ENCODE measurements at places on chromosomes 12 and 14.

DNA sequence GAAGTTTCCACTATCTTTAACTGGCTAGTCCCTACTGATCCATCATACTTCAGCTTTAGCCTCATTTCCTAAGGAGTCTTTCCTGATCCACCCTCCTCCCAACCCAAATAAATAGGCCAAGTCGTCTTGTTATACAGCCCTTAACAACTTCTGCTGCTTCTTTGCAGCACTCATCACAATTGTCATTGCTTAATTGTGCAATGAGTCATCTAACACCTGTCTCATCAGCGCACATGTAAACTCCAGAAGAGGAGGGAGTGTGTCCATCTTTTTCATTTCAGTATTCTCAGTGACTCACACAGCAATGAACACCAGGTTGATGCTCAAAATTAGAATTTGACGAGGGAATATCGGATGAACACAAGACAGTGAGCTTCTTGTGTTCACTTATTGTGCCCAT lies 87.3 kb downstream of the SUDS3 start:
- DNase-seq, result no peak

DNA sequence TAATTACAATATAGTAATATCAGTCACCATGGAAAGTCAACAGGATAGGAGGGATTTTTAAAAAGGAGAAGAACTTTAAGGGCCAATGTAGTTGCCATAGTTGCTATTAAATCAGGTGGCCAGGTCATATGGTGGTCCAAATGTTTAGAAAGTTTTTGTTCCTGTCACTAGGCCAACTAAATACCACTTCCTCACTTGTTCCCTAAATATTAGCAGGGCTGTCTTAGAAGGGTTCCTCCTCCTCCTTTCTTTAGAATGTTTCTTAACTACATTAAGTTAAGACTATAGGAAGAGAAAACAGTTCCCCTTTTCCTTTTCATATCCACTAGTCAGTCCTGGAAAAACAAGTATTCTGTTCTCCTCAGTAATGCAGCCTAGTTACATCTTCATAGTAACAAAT lies 50.3 kb downstream of the MON2 start:
- DNase-seq, result no peak

GRCh38 chr14:104285508-104285840 lies 147.1 kb downstream of the KIF26A start:
- DNase-seq, result no peak

GRCh38 chr14:81363746-81364378 lies 36.3 kb downstream of the STON2 start:
- no peak for DNase-seq

- DNase-seq, result no peak
These were observed 37.4 kb downstream of the SPTLC2 start for GRCh38 chr14:77579065-77579464.

GRCh38 chr12:85179680-85180270 lies 100.2 kb upstream of the ALX1 start:
- no peak for DNase-seq

- no peak for DNase-seq
These were observed 32.1 kb upstream of the PTGDR start for GRCh38 chr14:52235434-52235833.

- no peak for DNase-seq
These were observed 1.7 kb downstream of the TPCN1 start for GRCh38 chr12:113222730-113223531.

GRCh38 chr12:2631653-2632350 lies 163.0 kb upstream of the FKBP4 start:
- no peak for DNase-seq

- DNase-seq, result no peak
These were observed 29.5 kb upstream of the CISTR start for GRCh38 chr12:53781228-53781801.

- peak; percentile 59 for DNase-seq
These were observed 4.7 kb upstream of the TTC7B start for GRCh38 chr14:90820958-90821357.

DNA sequence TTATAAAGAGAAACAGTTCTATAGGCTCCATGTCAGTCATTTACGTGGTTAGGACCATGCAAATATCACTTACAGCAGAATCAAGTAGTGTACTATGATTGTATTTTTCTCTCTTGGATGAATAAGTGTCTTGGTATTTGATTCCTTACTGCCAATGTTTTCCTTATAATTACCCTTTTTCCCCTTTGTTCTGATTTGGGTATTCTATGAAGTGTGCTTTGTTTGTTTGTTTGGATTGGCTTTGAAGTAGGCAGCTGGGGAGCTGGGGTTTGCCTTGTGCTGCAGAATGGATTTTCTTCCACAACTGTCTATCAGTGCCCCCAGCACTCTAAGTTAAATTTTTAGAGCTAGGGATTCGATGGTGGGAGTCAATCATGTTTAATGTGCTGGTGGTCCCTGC lies 12.4 kb downstream of the TMEM120B start:
- DNase-seq, result no peak

- DNase-seq, result no peak
These were observed 79.5 kb upstream of the CCDC198 start for GRCh38 chr14:57573173-57573572.

DNA sequence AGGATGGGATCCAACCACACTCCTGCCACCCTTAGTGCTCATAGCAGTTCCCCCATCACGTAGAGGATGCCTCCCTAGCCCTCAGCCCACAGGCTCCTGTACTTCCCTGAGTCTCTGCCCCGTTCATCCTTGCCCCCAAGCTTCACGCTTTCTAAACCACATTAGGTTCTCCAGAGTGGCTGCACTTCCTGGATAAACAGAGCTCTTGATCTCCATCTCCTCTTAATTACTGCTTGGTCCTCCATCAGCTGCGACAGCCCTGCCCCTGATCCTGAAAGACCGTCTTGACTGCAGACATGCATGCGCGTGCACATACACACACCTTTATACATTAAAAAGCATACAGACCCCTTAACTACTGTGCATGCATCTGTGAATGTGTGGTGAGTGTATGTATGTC lies 530.0 kb downstream of the BCL11B start:
- DNase-seq, result no peak

GRCh38 chr12:31644536-31644935 lies 15.0 kb upstream of the ETFBKMT start:
- no peak for DNase-seq

- no peak for DNase-seq
These were observed 24.5 kb downstream of the KTN1 start for GRCh38 chr14:55604488-55604887.

- DNase-seq, result no peak
These were observed 161.8 kb downstream of the KIF26A start for GRCh38 chr14:104299993-104300761.

DNA sequence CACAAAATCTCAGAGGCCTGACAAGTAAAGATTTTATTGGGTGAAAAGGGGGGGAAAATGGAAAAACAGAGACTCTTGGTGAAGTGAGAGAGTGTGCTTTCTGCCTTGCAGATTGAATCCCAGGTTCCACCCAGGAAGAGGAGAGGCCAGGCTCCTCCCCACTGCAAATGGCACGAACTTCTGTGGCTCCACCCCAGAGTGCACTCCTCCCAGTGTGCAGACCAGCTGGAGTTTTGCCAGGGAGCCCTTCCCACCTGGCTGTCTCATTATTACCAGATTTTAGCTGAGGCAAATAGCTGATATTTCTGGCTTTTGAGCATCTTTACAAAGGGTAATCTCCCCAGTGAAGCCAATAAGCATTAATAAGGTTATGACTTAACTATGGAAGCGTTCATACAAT lies 51.9 kb downstream of the TESPA1 start:
- DNase-seq, result no peak

DNA sequence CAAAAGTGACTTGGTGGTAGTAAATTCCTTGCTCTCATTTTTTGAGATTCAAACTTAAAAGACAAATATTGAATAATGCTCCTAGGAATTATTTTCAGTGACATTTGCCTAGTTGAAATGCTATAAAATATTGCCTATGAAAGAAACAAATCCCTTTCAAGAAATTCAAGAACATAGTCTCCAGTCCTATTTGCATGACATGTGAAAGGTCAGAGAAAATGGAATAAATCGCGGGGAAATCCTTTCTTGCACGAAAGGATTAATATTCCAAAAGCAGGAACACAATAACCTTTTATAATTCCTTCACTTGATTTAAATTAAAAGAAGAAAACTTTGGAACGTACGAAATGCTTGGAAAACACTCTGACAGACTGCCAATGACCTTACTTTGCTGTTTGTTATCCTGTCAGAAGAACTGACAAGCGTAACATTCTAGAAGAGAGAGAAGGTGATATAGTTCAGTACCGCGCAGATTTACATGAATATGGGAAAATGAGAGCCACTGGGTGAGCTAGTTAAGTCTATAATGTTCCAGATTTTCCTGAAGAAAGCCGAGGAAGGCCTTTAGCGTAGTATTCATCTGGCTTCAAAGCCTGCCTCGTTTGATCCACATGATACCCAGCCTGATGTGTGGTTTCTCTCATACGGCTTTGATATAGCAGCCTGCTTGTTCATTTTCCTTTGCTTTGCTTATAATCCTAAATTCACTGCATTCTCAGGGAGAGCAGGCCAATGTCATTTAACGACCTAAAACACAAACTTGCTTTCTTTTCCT lies 103.0 kb downstream of the PRIMA1 start:
- DNase-seq, result no peak

- peak; percentile 16 for DNase-seq
These were observed 19.0 kb upstream of the GOLGA3 start for GRCh38 chr12:132847363-132848356.

GRCh38 chr14:76053572-76054355 lies 68.2 kb downstream of the IFT43 start:
- DNase-seq, result no peak

GRCh38 chr12:45336762-45337596 lies 121.1 kb downstream of the ANO6 start:
- DNase-seq, result no peak

DNA sequence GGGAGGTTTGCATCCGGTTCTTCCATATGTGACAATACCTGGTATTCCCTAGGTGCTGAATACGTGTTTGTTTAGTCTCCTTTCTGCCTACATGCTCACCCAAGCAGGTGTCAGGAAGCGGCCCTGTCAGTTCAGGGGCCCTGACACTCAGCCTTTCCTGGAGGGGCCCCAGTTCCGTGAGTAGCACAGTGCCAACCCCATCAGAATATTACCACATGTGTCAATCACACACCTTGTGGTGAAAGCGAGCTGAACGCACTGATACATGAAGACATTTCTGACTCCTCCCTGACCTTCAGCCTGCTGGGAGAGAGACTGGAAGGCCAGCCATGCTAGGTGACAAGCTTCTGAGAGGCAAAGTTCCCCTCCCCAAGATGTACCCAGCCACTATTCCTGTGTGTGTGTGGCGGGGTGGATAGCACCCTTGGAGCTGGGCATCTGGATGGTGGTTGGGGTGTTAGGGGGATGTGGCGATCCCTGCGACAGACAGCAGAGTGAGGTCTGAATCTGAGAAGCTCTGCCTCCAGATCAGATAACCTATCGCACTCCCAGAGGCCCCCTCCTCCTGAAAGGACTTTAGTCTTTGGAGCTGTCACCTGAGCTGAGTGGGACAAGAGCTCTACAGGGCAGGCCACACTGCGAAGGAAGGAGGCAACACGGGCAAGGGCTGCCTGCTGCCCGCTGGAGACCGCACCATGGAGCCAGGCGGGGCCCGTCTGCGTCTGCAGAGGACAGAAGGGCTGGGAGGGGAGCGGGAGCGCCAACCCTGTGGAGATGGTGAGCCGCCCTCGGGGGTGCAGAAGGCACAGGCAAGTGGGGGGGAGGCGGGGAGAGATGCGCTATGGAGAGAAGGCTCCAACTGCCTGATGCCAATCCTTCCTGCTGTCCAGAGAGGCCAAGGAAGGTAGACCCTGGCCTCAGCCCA lies at the start of gene SOAT2:
SOAT2 (plus strand) TSS at position 604 of the 925 bp plus-strand sequence; CDS start at position 696, 92 bp downstream.
- DNase-seq, result peak; percentile 13

DNA sequence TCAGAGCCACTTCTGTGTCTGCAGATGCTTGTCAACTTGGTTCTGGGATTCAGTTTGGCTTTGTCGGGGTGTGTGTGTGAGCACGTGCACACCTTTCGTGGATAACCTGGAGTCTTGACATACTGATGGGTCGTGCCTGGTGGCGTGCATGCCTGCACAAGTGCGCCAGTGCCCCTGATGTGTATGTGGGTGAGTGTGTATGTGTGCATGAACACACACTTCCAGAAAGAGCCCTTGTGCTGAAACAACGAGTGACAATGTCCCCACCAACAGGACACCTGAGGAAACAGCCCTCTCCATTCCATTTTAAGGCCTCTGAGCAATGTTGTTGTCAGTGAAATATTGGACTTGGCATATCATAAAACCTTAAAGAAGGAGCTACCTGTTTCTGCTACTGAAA lies 53.9 kb downstream of the SMUG1 start:
- DNase-seq, result no peak

DNA sequence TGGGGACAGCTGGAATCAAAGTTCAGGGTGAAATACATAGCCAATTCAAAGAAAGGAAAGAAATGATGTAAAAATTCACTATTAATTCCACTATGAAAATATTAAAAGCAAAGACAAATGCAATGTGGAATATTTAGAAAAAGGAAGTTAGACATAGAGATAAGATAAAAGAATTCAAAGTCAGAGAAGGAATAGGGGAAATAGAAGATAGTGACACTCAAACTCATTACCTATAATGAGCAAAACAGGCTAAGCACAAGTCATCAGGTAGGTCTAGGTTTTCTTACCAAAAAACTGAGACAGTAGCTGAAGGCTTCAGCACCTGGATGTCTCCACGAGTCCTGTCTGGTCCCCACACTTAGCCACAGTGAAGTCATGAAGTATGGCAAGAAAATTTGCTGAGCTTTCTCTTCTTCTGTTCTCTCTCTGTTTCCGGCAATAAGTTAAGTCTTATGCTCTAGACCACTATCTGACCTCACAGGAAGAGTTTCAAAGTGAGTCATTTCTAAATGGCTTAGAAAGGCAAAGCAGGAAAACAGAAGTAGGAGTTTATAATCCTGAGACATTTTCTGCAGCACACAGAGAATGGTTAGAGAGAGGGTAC lies at the start of gene C3AR1:
C3AR1 (minus strand) TSS at position 369 of the 604 bp plus-strand sequence. CDS start 6,174 bp downstream, outside the sequence.
- DNase-seq, result peak; percentile 53

DNA sequence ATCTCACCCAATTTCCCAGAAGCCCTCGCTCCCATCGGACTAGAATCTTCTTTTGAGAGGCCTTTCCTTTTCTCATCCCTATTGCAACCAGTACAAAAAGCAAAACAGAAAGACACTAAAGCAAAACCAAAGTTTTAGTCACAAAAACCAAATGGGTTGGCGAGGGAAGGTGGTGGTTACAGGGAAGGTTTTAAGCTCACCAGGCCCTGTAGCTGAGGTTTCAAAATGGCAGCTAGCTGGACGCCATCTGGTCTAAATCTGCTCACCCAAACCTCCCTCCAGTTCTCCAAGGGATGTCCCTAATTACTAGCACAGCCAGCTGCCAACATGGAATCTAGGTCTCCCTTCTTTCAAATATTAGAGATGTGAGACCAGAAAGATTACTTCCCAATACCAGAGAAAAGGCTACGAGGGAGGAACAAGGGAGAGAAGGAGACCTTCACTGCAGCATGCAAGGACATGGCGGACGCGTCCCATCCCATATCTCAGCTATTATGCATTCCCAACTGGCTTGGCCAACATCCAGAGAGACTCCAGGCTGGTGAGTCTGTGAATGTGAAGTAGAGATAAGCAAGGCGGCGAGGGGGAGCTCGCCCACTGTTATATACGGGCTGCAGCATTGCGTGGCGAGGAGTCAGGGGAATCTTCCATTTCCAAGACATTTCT lies 70.8 kb downstream of the DPF3 start:
- DNase-seq, result no peak

- DNase-seq, result no peak
These were observed 12.7 kb downstream of the HIP1R start for GRCh38 chr12:122847921-122848421.
